ENCODE measurements at places on chromosomes 7 and 10. TPM values are rescaled to one million over a fixed set of nuclear protein-coding genes. Genes with fewer than 3 reads are reported as not detected.

Gene ELOVL3
- 1.4 TPM for total RNA-seq

DNA sequence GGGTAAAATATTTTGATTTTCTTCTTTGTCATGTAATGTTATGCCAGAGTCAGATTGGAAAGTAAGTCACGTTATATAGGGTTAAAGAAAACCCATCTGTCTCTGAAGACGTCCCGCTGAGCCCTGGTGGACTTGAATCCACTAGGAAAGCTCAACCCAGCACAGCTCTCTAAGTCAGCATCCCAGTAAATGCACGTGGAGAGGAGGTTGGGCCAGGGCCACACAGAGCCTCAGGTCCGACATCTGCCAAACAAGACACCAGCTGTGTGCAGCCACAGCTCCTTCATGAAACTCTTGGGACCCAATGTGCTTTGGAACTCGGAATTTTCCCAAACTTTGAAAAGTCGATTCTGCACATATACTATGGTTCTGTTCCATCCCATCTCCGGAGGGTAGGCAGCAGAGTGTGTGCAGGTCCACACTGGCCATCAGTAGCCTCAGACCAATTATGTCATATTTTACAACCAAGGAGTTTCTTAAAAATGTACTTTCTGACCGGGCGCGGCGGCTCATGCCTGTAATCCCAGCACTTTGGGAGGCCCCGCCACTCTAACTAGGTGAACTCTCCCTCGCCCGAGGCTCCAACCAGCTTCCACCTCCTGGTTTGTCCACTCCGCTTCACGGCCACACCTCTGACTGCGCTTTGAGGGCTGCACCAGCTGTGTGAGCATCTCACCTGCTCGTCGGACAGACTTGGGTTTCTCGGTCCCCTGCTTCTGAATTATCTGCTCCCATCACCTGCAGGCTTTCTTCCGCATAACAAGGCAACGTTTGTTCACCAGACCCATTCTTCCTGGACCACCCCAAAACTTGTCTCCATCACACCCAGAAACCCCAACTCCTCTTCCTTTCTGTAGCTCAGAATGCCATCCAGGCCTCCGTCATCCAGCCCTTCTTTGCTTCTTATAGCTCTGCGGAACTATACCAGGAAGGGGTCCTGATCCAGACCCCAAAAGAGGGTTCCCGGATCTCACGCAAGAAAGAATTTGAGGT, 29.7 kb upstream of the DNAJB6 start:
- H3K4me3 ChIP-seq: no peak overlapping the region
- DNase-seq: no peak
- H3K36me3 ChIP-seq: no peaks in the 10 kb centered on the region
- peaks cover 11% of the 10 kb centered on the region for H3K4me1 ChIP-seq

- H3K4me3 ChIP-seq: no peak overlapping the region
- H3K36me3 ChIP-seq: no peaks in the 10 kb centered on the region
- no peak for DNase-seq
- no peaks in the 10 kb centered on the region for H3K27me3 ChIP-seq
- H3K27ac ChIP-seq: peak overlapping the region; percentile 42
Measured at GRCh38 chr10:101814466-101815071, 3.7 kb downstream of the OGA start.

DNA sequence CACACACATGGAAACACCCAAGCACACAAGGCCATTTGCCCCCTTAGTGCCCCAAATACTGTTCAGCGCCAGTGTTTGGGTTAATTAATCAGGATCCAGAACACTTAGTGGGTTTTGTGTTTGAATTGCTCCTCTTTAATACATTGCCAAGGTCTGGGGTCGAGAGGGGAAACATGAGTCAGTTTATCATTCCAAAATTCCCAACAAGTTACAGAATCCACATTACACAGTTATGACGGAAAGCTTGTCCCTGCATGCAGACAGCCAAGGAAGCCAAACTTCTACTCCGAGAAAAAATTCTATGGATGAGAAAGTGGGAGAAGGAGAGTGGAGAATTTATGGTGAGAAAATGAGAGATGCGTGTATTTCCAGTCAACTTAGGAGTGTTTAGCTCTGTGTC, 189.0 kb downstream of the NPSR1 start:
- H3K36me3 ChIP-seq: no peaks in the 10 kb centered on the region
- no peaks in the 10 kb centered on the region for H3K4me1 ChIP-seq
- H3K4me3 ChIP-seq: no peak overlapping the region
- H3K27me3 ChIP-seq: no peaks in the 10 kb centered on the region
- H3K27ac ChIP-seq: no peak overlapping the region
- no peak for DNase-seq

Gene SPRN
- not detected for total RNA-seq

Gene TMEM209
- total RNA-seq: 34.5 TPM

DNA sequence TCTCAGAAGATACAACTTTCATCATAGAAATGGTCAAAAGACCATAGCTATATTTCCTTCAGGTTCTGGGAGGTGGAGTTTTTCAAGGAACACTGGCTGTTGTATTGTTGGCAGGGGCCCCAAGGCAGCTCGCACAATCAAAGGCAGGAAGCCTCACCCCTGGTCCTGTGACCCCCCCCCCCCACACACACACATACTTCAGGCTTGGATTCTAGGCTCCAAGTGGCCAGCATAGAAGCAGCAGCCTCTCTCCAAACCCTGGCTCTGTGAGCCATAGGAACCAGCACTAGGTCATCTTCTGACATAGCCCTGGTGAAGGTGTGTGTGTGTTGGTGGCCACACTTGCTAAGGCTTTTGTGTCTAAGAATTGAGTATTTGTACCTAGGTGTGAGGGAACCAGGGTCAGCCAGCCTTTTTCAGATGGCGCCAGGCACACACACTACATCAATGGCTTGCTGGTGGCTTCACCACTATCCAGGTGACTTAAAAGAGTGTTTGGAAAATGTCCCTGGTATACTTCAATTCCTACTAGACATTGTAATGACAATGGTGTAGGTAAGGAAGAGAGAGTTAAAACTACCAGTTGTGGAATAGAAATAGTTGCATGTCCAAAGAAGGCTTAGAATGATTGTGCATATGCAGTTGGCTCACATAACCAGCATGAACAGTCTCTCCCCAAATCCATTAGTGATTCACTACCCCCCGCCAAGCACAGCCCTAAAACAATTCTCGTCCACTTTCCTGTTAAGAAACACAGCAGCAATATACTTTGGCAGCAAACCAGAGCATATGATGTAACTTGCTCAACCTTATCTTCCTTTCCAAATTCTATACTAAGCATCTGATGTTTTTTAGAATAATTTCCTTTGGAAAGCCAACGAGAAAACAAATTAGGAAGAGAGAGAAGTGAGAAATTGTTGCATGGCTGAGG, 91.3 kb downstream of the AVL9 start:
- no peak for DNase-seq
- H3K27ac ChIP-seq: peak overlapping the region; percentile 58
- peaks cover 24% of the 10 kb centered on the region for H3K4me1 ChIP-seq

DNA sequence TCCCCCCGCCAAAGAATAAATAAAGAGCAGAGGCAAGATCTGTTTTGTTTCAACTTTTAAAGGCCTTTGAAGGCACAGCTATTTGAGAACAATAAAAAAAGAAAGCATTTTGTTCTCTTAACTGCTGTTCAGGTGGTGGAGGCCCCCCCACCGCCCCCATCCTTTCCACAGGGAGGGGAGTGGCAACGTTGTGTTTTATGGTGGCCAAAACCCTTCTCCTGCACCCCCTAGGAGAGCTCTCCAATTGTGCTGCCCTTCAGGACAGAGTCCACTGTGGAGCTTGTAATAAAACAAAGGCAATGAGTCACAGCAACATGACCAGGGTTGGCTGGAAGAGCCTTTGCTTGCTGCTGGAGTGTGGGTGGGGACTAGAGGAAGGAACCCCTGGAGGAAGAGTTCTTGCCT, 987.9 kb downstream of the KCNMA1 start:
- no peak overlapping the region for H3K4me3 ChIP-seq
- H3K36me3 ChIP-seq: no peaks in the 10 kb centered on the region
- no peak overlapping the region for H3K27ac ChIP-seq
- peaks cover 14% of the 10 kb centered on the region for H3K4me1 ChIP-seq
- H3K27me3 ChIP-seq: no peaks in the 10 kb centered on the region
- DNase-seq: peak; percentile 42

Gene FMC1
- total RNA-seq: 15.1 TPM

Gene MAGI2
- 0.25 TPM for total RNA-seq

DNA sequence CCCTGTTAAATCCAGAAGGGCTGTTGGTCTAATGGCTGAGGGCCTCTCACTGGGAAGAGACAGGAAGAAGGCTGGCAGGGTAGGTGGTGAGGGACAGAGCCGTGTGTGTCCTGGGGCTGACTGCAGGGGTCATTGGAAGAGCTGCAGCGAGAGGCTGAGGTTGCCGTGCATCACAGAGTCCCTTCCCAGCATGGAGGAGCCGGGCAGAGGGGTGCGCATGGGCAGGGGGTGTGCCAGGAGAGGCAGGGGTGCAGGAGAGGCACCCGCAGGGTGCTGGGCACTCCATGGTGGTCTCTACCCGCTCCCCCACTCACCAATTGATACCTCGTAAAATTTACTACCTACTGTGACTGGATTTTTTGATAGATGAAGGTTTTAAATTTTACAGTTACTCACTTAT, 124.3 kb downstream of the ACTR3B start:
- no peak for DNase-seq
- H3K4me1 ChIP-seq: no peaks in the 10 kb centered on the region
- H3K4me3 ChIP-seq: no peak overlapping the region
- no peak overlapping the region for H3K27ac ChIP-seq
- no peaks in the 10 kb centered on the region for H3K36me3 ChIP-seq
- H3K27me3 ChIP-seq: no peaks in the 10 kb centered on the region

Gene TMEM254
- 27.4 TPM for total RNA-seq

GRCh38 chr7:51731075-51731474, 414.5 kb upstream of the COBL start:
- H3K27ac ChIP-seq: no peak overlapping the region
- no peak overlapping the region for H3K4me3 ChIP-seq
- H3K36me3 ChIP-seq: no peaks in the 10 kb centered on the region
- no peaks in the 10 kb centered on the region for H3K4me1 ChIP-seq

DNA sequence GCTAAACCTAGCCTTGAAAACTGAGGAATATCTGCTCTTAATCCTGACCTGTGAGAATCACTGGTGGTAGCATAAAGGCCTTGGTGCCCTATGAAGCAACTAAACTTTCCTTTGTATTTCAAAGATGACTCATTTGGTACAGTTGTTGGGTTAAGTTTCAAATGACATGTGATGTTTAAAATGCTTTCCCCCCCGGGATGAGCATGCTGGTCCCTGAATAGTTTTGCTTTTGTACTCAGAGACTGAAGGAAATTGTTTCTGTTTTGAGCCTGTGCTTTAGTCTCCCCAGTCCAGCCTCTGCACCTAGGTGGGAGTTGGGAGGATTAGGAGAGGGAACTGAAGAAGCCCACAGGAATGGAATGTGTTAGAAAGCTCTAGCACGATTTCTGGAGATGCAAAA, 258.9 kb upstream of the NPY start:
- no peaks in the 10 kb centered on the region for H3K27me3 ChIP-seq
- H3K36me3 ChIP-seq: no peaks in the 10 kb centered on the region
- no peak overlapping the region for H3K4me3 ChIP-seq
- no peak overlapping the region for H3K27ac ChIP-seq
- no peak for DNase-seq
- no peaks in the 10 kb centered on the region for H3K4me1 ChIP-seq
